CD4-positive, alpha-beta T cell treated with Interferon alpha-2 for 1 hour (primary cell): ENCODE measurements at places on chromosomes 11 and 22.

DNA sequence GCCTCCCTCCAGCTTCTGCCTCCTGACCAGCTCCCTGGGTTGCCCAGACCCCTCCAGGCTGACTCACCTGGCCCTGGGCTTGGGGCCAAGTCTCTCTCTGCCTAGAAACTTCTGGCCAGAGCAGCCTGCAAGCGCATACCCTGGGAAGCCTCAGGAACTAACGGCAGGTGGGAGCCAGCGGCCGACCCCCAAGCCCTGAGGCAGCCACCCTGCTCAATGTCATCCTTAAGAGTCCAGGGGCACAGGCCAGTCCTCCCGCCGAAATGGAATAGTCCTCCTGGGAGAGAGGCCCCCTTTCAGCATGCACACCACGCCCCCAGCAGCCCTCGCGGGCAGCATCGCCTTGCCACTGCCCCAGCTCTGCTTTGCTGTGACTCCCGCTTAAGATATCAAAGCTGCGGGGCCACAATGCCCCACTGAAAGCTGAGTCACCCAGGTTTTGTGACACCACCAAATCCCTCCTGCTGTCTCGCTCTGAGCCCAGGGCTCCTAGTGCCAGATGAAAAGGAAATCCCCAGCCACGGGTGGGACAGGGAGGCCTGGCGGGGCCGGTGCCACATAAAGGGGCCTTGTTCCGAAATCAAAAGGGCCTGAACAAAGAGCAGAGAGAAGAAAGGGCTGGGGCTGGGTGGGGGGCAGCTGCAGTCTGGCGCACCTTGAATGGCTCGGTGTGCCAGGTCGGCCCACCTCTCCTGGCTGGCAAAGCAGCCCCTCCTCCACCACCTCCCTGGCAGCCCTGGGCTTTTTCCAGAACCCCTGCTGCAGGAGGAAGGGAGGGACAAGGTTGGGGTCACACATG lies 21.4 kb upstream of the FGF3 start:
- no peak for DNase-seq

- DNase-seq, result no peak
Observed at GRCh38 chr11:75814363-75814676, 690 bp upstream of the UVRAG start.

GRCh38 chr11:22898036-22898435 lies 37.8 kb upstream of the CCDC179 start:
- no peak for DNase-seq

DNA sequence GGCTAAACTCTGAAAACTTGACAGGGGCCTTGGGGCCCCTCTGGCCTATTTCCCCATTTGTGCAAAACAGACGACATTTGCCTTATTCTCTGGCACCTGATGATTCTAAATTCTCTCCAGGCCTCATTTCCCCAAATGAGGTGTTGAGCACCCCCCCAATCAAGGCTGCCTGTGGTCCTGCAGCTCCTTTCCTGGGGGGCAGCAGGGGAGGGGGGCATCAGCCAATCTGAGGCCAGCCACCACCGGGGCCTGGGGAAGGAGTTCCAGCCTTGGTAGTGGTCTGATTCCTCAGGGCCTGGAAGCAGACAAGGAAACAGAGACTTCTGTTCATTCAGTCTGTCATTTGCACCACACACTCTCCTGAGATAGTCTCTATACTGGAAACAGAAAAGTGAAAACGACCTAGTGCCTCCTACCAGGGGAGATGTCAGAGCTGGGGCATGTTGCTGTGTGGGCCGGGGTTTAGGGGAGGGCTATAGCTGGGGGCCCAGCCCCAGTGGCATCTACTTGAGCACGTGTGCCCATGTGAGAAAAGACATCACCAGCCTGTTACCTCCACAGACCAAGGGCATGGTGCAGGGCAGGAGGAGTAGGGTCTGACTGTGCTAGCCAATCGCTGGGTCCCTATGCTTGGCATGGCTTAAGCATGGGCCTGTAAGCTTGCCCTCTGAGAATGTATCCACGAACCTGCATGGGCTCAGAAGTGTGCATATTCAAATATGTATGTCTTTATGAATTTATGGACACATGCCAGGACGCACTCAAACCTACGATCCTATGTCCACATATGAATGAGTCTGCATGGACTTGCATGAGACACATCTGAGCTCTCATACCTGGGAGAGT lies 1.8 kb upstream of the TPBGL start:
- no peak for DNase-seq

- no peak for DNase-seq
Observed at GRCh38 chr11:3058753-3059664, 1.8 kb upstream of the CARS1 start.

DNA sequence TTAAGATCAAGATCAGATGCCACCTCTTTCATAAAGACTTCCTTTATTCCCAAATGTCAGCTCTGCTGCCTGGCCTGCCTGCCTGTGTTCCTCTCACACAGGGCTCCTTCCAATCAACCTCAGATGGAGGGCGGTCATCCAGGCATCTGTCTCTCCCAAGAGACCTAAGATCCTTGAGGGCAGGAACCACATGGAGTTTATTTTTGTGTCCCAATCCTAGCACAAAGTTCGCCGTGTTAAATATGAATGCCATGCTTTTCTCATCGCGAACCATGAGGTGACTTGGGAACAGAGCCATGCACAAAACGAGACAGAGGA lies 72.7 kb upstream of the ARFGAP3 start:
- DNase-seq, result no peak

- peak; percentile 22 for DNase-seq
Observed at GRCh38 chr11:61507962-61508861, at the start of gene LRRC10B. TSS of gene LRRC10B (plus strand) at chr11:61508749. CDS start at chr11:61508999, 250 bp downstream.

- no peak for DNase-seq
Observed at GRCh38 chr22:43883719-43884415, 7.9 kb downstream of the PNPLA5 start.

GRCh38 chr22:46090631-46091201 lies 59.6 kb upstream of the PPARA start:
- DNase-seq, result no peak

DNA sequence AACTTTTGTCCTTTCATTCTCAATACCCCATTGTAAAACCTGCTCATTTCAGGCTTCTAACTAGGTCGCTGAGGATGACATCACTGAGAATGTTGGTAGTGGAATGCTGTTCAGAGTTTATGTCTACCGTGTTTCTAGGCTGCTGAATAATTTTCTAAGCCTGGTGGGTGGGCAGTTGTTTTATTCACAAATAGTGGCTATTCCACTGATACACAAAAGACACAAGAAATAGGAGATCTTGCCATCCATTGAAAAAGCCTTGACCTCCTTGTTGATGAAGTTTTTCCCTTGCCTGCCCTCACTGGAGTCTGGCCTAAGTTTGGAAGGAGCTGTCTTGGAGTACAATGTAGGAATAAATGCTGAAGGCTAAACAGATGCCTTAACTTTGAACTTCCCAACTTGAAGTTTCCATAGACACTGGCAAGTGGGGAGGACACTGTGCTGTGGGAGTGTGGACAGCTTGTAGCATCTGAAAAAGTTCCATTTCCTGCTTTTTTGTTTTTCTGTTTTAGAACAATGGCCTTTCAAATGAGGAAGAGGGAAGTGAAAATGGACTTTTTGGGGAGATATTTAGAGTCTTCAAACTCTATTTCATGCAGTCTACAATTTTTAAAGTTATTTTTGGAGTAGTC lies 59.2 kb downstream of the TRIM44 start:
- no peak for DNase-seq

GRCh38 chr11:103434073-103434411 lies 324.8 kb downstream of the DYNC2H1 start:
- no peak for DNase-seq

DNA sequence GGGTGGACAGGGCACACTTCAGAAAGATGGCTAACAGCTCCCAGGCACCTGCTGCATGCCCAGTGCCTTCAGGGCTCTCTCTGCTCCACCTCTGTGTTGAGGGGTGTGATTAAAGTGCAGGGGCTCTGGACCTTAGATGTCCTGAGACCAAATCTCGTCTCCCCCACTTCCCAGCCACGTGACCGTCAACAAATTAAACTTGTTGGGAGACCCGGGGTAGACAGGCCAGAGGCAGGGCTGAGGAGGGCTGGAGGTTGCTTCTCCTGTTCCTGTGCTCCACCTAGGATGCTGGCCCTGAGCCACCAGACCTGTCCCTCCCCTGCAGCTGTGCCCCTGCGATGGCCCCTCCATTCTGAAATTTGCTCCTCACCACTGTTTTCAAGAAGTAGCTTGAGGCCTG lies 17.0 kb downstream of the NPTXR start:
- DNase-seq, result no peak

- no peak for DNase-seq
Observed at GRCh38 chr11:65869643-65870306, 2.8 kb downstream of the EFEMP2 start.

GRCh38 chr11:18332891-18333290 lies 10.5 kb downstream of the GTF2H1 start:
- DNase-seq, result peak; percentile 59

GRCh38 chr11:32987851-32988250 lies 27.8 kb upstream of the DEPDC7 start:
- no peak for DNase-seq

DNA sequence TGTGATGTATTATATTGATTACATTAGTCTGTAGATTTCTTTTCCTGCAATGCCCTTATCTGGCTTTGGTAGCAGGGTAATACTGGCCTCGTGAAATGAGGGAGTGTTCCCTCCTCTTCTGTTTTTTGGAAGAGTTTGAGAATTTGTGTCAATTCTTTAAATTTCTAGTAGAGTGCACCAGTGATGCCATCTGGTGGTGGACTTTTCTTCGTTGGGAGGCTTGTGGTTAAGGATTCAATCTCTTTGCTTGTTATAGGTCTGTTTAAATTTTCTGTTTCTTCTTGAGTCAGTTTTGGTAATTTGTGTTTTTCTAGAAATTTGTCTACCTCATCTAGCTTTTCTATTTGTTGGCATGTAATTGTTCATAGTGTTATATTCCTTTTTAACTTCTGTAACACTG lies 18.9 kb downstream of the SHANK3 start:
- DNase-seq, result peak; percentile 25

DNA sequence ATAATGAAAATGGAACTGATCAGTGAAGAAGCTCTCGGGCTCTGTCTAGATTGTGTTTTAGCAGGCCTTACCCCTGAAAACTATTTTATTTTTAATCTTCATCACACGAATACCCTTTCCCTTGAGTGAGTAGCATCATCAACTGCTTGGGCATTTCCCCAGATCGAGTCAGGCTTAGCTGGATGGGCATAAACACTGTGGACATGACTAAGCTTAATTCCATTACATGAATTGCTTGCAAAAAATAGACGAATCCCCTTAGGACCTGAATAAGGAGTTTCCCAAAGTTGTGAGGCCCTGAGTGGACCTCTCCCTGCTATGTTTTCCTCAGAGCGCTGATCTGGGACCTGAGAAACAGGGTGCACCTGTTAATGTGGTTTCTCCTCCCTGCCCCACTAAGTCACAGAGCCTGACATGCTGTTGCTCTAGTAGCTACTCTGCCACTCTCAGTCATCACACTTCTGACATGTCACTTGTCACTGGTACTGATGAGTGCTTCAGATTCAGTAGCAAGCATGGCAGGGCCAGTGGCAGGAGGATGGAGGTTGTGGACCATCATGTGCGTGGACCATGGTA lies 53.5 kb downstream of the ENDOD1 start:
- DNase-seq, result no peak

DNA sequence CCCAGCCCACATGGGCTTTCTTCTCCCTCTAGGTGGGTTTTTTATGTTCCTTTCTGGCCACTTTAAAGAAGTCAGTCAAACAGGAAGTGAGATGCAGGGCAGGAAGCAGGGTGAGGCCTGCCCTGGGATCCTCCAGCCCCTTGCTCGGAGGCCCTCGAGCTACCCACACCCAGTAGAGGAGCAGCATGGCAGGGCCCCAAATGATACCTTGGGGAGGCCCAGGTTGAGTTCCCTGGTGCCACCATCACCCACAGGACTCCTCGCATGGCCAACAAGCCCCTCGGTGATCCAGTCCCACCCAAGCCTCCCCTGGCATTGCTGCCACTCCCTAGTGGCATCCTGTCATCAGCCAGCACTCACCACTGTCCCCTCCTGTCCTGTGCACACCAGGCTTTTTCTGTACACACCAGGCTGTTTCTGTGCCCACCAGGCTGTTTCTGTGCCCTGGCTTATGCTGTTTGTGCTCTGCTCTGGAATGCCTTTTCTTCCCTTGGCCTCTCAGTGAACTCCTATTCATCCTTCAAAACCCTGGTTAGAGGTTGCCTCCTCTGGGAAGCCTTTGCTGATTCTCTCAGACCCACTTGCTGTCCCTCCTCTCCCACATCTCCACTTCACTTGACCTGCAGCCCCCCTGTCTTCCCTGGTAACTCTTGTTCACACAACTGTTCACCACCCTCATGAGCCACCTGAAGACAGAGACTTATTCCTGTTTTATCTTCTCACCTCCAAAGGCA lies 3.1 kb upstream of the PTGDR2 start:
- DNase-seq, result no peak

DNA sequence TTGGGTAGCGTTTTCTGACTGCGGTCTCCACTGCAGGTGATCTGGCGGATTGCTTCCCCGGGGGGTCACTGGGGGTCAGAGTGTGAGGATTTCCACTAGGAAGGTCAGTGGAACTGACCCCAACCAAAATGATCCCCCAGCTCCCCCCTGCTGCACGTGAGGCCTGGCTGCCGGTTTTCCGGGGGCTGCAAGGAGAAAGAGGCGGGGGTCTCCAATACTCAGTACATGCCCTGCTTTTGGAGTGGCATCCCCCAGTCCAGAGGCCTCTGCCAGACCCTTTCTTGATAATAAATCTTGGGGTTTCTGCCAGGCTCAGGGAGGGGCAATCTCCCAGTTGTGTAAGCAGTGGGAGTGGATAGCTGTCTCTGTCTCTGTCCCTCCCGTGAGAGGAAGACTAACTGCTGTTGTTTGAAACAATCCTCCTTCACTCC lies 71.5 kb upstream of the RTL6 start:
- no peak for DNase-seq

DNA sequence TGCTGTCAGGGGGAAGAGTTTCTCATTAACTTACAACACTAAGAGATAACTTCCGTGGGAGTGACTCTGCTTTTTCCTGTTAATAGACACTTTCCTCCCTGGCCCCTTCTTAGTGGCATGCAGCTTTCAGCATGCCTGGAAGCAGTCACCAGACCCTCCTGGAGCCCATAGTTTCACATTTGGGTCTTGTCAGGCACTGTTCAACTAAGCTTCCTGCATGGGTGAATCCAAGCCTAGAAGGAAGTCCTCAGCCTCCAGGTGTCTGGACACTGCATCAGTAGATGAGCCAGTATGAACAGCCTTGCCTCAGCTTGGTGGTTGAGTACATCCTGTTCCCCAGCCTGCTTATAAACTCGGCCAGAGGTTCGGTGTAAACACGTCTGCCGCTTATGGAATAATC lies 68.1 kb downstream of the PPP6R3 start:
- peak; percentile 26 for DNase-seq

GRCh38 chr11:17260020-17260419 lies 16.5 kb upstream of the NUCB2 start:
- no peak for DNase-seq

- DNase-seq, result no peak
Observed at GRCh38 chr22:29628996-29629902, 25.8 kb downstream of the NF2 start.

GRCh38 chr22:47369431-47370015 lies 607.1 kb downstream of the TBC1D22A start:
- no peak for DNase-seq

DNA sequence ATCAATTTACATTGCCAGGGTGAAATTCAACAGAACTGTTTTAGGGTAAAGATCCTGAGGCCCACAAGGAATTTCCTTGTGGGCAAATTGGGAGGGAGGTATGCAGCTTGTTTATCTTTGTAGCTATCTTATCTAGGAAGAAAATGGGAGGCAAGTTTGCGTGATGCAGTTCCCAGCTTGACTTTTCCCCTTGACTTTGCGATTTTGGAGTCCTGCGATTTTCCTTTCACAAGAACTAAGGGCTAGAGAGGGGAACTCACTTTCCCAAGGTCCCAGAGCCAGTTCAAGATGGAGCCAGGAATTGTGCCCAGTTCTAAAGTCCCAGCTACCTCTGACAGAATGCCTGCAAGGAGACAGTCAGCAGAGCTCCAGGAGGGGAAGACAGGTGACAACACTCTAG lies 30.7 kb downstream of the RIBC2 start:
- DNase-seq, result no peak
